Hematopoietic multipotent progenitor cell treated with erythropoietin and hydrocortisone succinate and interleukin-3 and kit ligand, for 6 days (in vitro differentiated cells): ENCODE measurements at places on chromosomes 16 and 17.
A peak's percentile ranks its signal among the peaks of the same experiment; 100 is the strongest.

DNA sequence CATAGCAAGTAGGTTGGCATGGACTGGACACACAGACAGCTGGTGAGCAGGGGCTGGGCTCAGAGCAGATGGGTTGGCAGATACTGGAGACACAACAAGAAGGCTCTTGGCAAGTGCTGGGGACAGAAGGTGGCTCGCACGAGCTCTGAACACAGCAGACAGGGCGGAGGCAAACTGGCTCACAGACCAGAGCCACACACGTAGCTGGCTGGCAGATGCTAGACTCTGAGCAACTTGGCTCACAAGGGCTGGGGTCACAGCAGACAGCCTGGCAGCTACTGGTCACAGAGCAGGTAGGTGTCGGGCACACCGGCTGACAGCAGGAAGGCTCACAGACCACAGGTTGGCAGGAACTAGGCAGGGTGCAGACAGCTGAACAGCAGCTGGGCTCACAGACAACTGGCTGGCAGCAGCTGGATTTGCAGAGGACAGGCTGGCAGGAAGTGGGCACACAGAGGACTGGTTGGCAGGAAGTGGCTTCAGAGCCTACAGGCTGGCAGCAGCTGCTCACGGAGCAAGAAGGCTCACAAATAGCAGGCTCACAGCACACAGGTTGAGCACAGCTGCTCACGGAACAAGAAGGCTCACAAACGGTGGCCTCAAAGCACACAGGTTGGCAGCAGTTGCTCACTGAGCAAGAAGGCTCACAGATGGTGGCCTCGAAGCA, 725 bp downstream of the KRTAP16-1 start:
- DNase-seq, result peak; percentile 64

DNA sequence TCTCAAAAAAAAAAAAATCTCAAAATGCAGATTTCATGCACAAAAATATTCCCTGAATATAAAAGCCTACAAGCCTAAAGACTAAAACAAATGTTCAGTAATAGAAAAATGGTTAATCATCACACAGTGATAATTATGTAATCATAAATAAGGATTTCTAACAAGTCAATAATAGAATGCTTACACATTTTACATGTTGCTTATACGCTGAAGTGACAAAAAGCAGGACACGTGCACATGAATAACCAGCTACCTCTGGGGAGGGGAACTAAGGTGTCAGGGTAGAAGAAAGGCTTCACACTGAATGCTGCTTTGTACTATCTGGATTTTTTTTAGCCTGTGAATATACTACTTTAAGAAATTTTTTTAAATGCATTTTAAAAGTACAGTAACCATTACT, 31.1 kb downstream of the HEATR6 start:
- no peak for DNase-seq

GRCh38 chr17:17127730-17128291, 78.3 kb downstream of the PLD6 start:
- DNase-seq, result no peak

DNA sequence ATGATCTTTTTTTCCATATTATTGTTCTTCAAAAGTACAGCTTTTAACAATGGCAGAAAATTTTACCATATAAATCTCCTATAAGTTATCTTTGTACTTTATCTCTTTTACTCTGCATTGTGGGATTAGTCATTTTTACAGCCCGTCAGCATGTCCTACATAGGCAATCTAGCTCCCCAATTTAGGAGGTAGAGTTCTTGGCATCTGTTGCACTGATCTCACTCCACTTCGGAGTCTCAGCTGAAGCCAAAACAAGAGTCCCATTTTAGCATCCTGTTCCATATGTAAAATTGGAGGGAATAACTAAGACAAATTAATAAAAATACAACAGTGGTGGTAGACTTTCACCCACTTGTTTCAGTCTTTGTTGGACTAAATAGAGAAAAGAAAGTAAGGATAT, 31.1 kb upstream of the PRSS54 start:
- no peak for DNase-seq

DNA sequence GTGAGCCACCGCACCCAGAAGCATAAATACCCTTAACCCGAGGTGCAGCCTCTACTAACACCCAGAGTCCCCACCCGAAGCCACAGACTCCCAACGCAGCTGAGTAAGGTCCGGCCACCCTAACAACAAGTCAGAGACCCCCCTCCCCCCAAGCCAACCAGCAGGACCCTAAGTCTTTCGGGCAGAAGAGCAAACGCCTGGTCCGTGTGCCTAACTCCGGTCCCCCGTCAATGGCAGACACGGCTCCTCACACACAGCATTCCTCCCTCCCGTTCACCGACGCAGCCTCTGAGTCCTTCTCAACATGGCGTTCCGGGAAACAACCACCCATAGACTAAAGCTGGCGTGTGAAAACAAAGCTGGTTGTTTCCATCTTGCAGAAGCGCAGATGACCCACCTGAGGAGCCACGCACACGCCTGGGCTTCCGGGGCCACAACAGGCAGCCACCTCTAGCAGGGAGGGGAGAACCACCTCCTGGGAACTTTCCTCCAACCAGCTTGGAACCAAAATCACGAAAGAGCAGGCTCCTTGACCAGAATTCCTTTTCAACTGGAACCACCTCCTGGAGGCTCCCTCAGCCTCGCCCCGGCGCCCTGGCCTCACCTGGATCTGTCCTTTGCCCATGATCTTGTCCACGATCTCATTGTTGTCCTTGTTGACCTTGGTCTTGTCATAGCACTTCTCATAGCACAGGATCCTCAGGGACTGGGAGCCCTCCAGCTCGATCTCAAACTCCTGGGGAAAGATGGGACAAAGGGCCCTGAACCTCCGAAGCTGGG, 52.7 kb downstream of the TIMM22 start:
- no peak for DNase-seq

DNA sequence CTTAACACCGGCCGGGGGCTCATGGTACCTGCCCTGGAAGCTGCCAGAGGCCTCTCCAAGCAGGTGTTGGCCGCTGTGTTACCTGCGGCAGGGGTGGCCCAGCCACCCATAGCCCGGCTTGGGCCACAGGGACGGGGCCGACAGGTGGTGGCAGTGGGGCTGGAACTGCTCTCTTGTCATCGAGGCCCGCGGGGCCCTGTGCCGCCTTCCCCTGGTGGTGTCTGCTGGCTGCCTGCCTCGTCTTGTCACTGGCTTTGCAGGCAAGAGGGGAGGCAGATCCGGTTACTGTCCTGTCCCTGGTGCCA, 27.1 kb downstream of the GSE1 start:
- DNase-seq, result no peak
